ENCODE measurements at places on chromosomes 12 and 14. TPM values are rescaled to one million over a fixed set of nuclear protein-coding genes. Genes with fewer than 3 reads are reported as not detected.

Gene PPP1R36
- total RNA-seq: 0.55 TPM

Gene DCP1B
- 12.4 TPM for total RNA-seq

Gene NPAS3
- 1.00 TPM for total RNA-seq

Gene LRIG3
- 7.3 TPM for total RNA-seq

- no peak for DNase-seq
Measured at GRCh38 chr12:6382371-6382770, 1.6 kb upstream of the LTBR start.

GRCh38 chr14:22564463-22564862, 24.6 kb downstream of the DAD1 start:
- DNase-seq: no peak

GRCh38 chr12:51832354-51833107, 16.0 kb downstream of the FIGNL2 start:
- no peak for DNase-seq

DNA sequence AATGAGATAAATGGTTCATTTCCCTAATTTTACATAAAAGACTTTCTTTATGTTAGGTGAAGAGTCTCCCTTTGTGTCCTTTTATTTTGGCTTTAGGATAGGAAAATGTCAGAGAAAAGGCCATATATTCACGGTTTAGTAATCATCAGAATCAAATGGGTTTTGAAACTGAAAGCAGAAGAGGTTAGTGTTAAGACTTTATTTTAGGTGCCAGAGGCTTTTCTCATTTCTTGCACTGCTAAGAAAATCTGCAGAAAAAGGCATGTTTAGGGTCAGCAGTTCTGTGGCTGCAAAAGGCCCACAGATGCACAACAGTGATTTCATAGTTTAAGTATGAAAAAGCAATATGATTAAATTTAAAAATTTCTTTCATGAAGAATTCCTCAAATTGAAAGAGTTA, 80.4 kb upstream of the SINHCAF start:
- DNase-seq: no peak

DNA sequence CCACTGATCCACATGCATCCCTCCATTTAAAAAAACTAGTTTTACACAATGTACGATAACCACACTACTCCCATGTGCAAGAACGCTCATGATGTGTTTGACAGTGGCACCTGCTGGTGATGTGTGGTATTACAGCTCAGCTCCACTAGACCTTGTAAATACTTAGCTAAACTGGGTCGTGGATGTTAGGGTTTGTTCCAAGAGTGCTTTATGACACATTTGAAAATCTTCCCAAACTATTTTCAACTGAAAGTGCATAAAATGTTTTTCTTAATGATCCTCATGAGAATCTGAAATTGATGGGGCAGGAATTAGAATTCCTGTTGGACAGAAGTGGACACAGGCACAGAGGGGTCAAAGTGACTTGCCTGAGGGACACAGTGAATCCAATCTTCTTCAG, 99.2 kb downstream of the SCARB1 start:
- DNase-seq: no peak

DNA sequence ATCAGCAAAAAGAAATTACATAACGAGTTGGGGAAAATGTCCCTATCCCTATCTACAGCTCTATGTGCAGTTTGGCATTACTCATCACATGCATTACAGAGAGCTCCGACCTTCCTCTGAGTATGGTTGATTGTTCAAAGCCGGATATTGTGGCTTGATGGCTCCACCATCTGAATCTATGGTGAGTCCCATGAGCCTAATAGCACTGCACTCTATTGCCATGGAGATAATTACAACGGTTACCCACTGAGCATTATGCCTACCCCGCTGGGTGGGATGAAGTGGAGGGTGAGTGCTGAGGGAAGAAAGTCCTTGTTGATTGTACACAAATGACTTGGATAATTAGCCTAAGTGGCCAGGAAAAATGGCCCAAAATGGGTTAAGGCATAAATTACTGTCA, 800.5 kb downstream of the NRXN3 start:
- no peak for DNase-seq

- no peak for DNase-seq
Measured at GRCh38 chr14:64816221-64816783, 63.4 kb downstream of the SPTB start.

DNA sequence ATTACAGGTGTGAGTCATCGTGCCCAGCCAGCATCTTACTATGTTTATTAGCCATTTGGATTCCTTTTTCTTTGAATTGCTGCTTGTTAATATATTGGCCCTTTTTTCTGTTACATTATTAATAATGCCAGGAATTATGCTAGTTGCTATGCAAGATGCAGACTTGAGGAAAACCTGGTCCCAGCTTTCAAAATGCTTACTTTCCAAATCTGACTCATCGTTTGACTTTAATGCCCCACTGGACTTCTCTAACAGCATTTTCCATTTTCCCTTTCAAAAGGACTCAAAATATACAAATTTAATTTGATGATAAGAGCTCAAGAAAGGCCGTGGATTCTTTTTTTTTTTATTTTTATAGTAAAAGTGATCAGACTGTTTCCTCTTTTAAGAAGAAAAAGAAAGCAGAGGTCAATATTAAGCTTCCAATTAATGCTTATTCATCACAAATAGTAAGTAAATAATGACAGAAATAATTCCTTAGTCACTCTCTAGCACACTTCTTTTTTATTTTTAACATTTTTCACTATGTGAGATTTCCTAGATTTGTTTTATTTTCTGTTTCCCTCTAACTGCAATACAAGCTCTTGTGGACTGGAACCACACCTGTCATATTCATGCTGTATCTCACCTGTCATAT, 146.1 kb upstream of the FGD4 start:
- no peak for DNase-seq

DNA sequence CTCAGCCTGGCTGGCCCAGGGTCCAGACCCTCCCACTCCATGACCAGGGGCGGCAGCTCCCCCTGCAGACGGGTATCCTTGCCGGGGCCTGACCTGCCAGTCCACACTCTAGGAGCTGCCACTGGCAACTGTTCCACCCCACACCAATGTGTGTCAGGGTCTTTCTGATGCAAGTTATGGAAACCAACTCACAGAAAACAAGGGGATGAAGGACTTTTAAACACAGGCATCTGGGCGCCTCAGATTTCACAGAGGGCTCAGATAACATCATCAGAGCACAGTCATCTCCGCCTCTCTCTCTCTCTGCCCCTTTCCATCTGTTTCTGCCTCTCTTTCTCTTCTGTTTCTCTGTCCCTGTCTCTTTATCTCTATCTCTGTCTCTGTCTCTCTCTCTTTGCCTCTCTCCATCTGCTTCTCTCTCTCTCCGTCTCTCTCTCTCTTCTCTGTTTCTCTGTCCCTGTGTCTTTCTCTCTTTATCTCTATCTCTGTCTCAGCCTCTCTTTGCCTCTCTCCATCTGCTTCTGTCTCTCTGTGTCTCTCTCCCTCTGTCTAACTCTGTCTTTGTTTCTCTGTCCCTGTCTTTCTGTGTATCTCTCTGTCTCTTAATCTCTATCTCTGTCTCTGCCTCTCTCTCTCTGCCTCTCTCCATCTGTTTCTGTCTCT, 67.4 kb upstream of the FBRSL1 start:
- no peak for DNase-seq

All from gastrocnemius medialis (tissue), 4 donors.